Tongue (tissue), 3 donors: ENCODE measurements at places on chromosomes 5 and 9. TPM values are rescaled to one million over a fixed set of nuclear protein-coding genes. Genes with fewer than 3 reads are reported as not detected.

DNA sequence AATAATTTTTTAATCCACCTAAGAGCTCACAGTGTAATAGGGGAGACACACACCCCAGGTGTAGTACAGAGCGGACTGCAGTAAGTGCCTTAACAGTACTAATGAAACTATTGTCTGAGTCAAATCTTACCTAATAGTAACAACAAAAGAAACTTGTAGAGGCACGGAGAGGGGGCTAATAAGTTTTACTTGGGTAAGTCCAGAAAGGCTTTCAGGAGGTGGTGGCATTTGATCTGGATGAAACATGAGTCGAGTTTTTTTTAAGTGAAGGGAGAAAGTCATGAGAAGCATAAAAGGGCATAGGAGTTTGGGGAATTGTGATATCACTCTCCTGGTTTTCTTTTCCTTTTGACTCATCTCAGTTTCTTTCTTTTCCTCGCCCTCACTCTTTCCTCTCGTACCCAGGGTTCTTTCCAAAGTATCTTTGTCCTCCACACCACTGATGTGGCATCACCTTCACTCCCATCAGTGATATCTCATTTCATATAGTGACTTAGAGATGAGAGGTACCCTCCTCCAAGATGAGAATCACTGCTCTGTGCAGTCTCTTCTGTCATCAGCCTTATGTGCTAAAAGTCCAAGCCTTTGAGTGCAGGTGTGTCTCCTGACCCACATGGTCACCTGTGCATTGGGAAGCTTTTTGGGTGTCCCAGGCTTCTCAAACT, 2.0 kb downstream of the CTNNA1 start:
- no peak for DNase-seq

DNA sequence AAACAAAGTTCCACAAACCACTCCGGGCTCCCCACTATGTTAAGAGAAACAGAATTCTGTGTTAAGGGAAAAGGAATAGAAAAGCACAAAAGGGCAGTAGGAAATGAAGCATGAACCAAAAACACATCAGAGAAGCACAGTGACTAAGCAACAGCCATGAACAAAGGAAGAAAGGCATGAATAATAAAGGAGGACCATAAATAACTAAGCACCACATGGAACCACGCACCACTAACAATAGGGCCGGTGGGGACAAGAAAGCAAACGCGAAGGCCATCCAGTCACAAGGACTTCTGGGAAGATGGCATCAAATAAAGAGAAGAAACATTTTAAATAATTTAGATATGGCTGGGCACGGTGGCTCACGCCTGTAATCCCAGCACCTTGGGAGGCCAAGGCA, 18.0 kb downstream of the PRUNE2 start:
- DNase-seq: no peak

CLTA gene
- 95.7 TPM for total RNA-seq

GRCh38 chr9:127159949-127160610, 37.6 kb upstream of the ANGPTL2 start:
- no peak for DNase-seq

DNA sequence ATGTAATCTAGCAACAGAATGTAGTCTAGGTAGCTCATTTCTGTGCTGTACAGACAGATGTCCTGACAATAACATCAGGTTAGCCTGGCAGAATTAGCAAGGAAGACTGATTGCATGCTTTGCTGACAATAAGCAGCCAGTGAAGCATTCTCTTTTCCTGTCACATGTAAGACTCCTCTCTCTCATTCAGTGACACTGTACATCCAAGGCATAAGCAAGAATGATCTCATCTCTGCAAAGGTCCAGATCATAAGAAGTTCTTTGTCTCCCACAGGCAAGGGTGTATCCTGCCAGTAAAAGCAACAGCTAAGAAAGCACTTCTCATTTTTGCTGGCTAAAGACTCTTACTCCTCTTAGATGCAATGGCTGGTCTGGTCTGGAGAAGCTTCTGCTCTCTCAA, 861.8 kb downstream of the TAF11L14 start:
- no peak for DNase-seq

SMIM33 gene
- total RNA-seq: not detected

DNA sequence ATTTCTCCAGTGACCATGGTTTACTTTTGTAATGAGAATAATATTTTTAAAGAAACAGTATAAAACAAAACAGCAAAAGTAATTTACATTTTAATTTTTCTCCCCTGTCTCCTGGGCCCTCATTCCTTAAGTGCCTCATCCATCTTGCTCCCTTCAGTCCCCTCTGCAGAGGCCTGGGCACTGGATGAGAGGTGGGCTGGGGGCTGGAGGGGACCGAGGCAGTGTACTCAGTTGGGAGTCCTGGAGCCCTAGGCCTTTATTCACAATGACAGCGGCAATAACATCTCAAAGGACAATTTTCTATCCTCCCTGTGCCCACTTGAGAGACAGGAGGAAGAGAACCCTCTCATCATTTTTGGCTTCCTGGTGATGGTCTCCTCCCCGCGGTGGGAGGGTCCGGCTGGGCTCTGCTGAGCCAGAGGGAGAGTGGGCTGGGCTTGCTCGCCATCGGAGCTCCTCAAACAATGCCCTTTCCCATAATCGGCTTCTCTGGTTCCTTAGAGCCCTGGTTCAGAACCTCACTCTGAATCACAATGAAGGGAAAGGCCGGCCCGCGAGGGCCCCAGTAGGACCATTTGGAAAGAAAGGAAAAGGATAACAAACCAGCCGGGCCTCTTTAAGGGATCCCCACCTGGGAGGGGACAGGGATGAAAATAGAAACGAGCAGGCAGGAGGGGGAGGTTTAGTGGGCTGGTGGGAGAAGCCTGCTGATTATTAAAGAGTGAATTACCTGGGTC, 9.7 kb upstream of the SMIM32 start:
- peak; percentile 36 for DNase-seq

OR1L4 gene
- not detected for total RNA-seq
